Activated CD4-positive, alpha-beta memory T cell treated with anti-CD3 and anti-CD28 coated beads for 36 hours (primary cell): ENCODE measurements at places on chromosomes 13 and 19. TPM values are rescaled to one million over a fixed set of nuclear protein-coding genes. Genes with fewer than 3 reads are reported as not detected.

- peaks cover 31% of the 10 kb centered on the region for H3K27me3 ChIP-seq
- H3K4me3 ChIP-seq, result no peak overlapping the region
- peaks cover 2% of the 10 kb centered on the region for H3K4me1 ChIP-seq
- no peaks in the 10 kb centered on the region for H3K36me3 ChIP-seq
- H3K27ac ChIP-seq, result no peak overlapping the region
Observed at GRCh38 chr13:101417043-101417406, 717 bp upstream of the NALCN start.

DNA sequence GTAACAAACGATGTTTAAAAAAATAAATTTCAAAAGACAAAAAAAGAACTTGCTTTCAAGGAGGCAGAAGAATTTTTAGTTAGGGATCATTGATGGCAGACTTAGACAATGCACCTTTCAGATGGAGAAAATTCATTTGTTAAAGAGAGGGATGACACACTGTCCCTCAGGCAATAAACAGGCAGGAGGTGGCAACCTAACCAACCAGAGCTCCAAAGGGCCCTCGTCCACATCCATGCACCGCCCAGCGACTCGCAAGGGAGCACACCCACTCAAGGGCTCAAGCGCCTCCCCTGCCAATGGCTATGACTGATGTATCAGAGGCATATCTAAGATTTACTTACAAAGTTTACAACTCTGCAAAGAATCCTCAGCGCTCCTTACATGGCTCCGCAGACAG lies 81.9 kb downstream of the TUBGCP3 start:
- H3K36me3 ChIP-seq, result peaks cover 47% of the 10 kb centered on the region
- no peak overlapping the region for H3K27ac ChIP-seq
- H3K4me3 ChIP-seq, result no peak overlapping the region
- peaks cover 2% of the 10 kb centered on the region for H3K4me1 ChIP-seq

- peak overlapping the region; percentile 70 for H3K4me3 ChIP-seq
- peaks cover 3% of the 10 kb centered on the region for H3K36me3 ChIP-seq
- H3K4me1 ChIP-seq, result peaks cover 14% of the 10 kb centered on the region
- DNase-seq, result peak; percentile 79
- H3K27ac ChIP-seq, result peak overlapping the region; percentile 71
Observed at GRCh38 chr19:925087-925525, 729 bp upstream of the ARID3A start.

- H3K27me3 ChIP-seq, result peaks cover 21% of the 10 kb centered on the region
- no peak overlapping the region for H3K4me3 ChIP-seq
- H3K27ac ChIP-seq, result no peak overlapping the region
- no peak for DNase-seq
Observed at GRCh38 chr19:41839211-41839610, 5.3 kb downstream of the LYPD4 start.

GRCh38 chr13:98967491-98967890 lies 10.4 kb downstream of the DOCK9 start:
- no peak for DNase-seq
- H3K36me3 ChIP-seq, result no peaks in the 10 kb centered on the region
- H3K27ac ChIP-seq, result no peak overlapping the region

GRCh38 chr19:35587321-35587720 lies 1.3 kb downstream of the PMIS2 start:
- no peak for DNase-seq
- H3K27ac ChIP-seq, result no peak overlapping the region
- no peak overlapping the region for H3K4me3 ChIP-seq
- no peaks in the 10 kb centered on the region for H3K36me3 ChIP-seq
- H3K27me3 ChIP-seq, result peaks cover 10% of the 10 kb centered on the region

Gene FFAR1
- not detected for total RNA-seq

DNA sequence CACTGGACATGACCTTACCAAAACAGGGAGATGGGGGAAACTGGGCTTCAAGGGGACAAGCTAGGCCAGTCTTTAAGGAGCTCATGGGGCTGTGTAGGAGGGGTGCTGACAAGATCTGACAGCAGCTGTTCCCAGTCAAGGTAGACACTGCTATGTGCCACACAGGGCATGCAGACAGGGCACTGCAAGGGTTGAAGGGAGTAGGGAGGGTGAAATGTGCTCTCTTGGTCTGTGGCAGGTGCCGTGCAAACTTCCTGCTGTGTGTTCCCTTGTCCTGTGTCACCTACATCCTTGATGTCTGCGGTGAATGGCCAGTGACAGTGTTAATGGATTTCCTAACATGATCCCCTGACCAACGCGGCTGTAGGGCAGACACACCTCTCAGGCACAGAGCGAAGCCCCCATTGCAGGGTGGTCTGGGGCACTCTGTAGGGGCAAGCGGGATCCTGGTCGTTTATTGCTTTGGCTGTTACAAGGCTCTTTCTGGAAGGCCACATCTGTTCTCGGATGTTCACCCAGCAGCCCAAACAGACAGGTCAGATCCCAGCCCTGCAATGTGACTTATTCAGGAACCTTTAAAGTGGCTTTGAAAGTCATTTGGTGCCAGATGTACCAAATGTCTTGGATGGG lies 199.5 kb upstream of the ZNF536 start:
- no peaks in the 10 kb centered on the region for H3K36me3 ChIP-seq
- H3K4me3 ChIP-seq, result no peak overlapping the region
- H3K4me1 ChIP-seq, result no peaks in the 10 kb centered on the region
- H3K27me3 ChIP-seq, result no peaks in the 10 kb centered on the region
- no peak for DNase-seq
- no peak overlapping the region for H3K27ac ChIP-seq

DNA sequence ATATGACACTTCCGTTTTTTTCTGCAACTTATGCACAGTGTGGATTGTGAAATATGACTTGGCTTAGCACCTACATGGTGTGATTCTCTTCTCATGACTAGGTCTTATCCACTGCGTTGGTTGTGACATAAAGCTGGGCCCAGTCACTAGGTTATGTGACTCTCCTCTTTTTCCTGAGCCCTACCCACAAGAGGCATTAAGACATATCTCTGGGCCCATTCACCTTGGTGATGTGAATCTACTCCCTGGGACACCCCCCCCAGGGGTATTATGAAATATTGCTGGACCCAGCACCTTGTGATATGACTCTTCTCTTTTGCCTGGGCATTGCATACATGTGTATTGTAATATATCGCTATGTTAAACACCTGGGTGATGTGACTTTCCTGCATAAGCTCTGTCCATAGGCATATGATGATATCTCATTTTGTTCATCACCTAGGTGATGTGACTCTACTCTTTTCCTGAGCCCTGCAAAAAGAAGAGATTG lies 85.8 kb upstream of the ZNF43 start:
- no peaks in the 10 kb centered on the region for H3K36me3 ChIP-seq
- H3K4me3 ChIP-seq, result no peak overlapping the region
- no peak for DNase-seq
- no peak overlapping the region for H3K27ac ChIP-seq

Gene NOVA2
- not detected for total RNA-seq

- H3K36me3 ChIP-seq, result no peaks in the 10 kb centered on the region
- no peaks in the 10 kb centered on the region for H3K4me1 ChIP-seq
Observed at GRCh38 chr13:98171900-98172589, 5.0 kb downstream of the RNF113B start.

Gene GARIN5A
- total RNA-seq, result 0.88 TPM

- H3K4me3 ChIP-seq, result no peak overlapping the region
- peaks cover 6% of the 10 kb centered on the region for H3K27me3 ChIP-seq
Observed at GRCh38 chr19:40461669-40462221, 3.8 kb downstream of the BLVRB start.

DNA sequence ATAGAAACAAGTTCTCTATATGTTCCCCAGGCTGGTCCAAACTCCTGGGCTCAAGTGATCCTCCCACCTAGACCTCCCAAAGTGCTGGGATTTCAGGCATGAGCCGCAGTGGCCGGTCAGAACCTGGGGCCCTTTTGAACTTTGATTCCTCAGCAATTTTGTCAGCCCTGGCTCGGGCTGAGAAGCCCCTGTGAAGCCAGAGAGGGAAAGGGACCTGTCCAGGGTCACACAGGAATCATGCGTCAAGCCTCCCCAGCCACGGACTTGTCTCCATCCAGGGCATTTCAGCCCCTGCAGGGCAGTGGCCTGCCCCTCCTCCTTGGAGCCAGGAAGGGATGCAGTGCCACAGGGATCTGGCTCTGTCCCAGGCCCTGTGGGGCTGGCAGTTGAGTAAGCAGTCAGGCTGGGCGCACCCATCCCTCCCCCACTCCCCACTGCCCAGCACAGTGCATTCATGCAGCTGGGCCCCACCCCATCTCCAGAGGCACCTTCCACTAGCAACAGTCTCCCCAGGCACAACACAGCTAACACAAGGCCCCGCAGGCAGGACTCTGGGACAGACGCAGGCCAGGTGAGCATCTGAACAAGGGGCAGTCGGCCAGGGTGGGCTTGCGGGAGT lies at the start of gene CAPS:
CAPS (plus strand) TSS at position 516 of the 619 bp plus-strand sequence. CDS start 153 bp downstream, outside the sequence.
- no peak within 1 kb of the TSS for H3K4me3 ChIP-seq
- H3K27me3 ChIP-seq, result no peaks in the 10 kb centered on the region
- no peaks in the 10 kb centered on the region for H3K4me1 ChIP-seq
- H3K27ac ChIP-seq, result peak within 1 kb of the TSS; percentile 18
- no peak for DNase-seq

DNA sequence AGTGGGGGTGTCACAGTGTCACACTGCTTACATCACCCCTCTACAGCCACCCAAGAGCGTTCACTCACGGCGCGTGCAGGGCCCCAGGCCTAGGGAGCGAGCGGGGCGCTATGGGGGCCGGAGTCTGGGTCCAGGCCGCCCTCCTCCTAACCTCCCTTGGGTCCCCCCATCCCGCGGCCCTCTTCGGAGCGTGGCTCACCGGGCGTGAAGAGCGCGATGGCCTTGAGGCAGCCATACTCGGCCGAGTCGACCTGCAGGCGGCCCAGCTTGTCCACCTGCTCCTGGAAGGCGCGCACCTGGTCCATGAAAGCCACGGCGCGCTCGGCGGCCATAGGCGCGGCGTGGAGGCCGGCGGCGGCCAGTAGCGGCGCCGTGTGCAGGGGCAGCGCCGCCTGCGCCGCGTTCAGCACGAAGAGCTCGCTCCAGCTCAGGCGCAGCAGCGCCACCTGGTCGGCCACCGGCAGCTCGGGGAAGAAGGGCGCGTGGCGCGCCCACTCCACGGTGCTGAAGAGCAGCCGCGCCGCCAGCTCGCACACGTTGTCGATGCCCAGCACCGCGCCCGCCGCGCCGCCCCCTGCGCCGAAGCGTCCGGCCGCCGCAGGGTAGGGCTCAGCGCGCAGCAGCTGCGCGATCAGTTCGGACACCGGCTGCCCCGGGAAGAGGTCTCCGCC lies 9.4 kb downstream of the OCEL1 start:
- H3K4me1 ChIP-seq, result peaks cover 10% of the 10 kb centered on the region
- H3K27me3 ChIP-seq, result no peaks in the 10 kb centered on the region
- peak overlapping the region; percentile 79 for H3K27ac ChIP-seq
- H3K4me3 ChIP-seq, result peak overlapping the region; percentile 84
- no peaks in the 10 kb centered on the region for H3K36me3 ChIP-seq

Gene FGF9
- total RNA-seq, result 0.07 TPM

GRCh38 chr13:23203516-23203915 lies 22.7 kb downstream of the SGCG start:
- no peak for DNase-seq
- H3K4me3 ChIP-seq, result no peak overlapping the region
- no peak overlapping the region for H3K27ac ChIP-seq
- H3K36me3 ChIP-seq, result no peaks in the 10 kb centered on the region
- peaks cover 18% of the 10 kb centered on the region for H3K27me3 ChIP-seq

Gene CAPN12
- 7.1 TPM for total RNA-seq

GRCh38 chr19:7083076-7083956 lies 13.8 kb downstream of the ZNF557 start:
- DNase-seq, result no peak
- H3K27ac ChIP-seq, result peak overlapping the region; percentile 35
- no peaks in the 10 kb centered on the region for H3K27me3 ChIP-seq
- no peaks in the 10 kb centered on the region for H3K4me1 ChIP-seq

GRCh38 chr19:42048992-42049391 lies 21.0 kb downstream of the GRIK5 start:
- peak; percentile 46 for DNase-seq
- H3K27ac ChIP-seq, result no peak overlapping the region
- no peaks in the 10 kb centered on the region for H3K36me3 ChIP-seq
- H3K27me3 ChIP-seq, result no peaks in the 10 kb centered on the region

DNA sequence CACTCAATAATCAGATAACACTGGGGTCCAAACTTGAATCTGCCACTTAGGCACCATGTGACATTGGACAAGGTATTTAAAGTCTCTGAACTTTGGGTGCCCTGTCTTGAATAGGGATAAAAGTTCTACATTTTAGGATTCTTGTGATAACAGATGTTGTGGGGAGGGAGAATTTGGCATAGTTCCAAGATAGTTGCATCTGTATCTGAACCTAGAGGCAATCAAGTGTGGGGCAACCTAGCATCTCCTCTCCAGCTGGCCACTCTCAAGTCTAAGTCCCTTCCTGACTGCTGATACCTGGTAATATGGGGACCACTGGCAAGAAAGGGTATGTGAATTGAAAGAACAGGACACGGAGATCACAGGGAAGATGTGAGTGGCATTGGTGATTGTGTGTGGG lies 256.1 kb downstream of the FOXO1 start:
- peaks cover 2% of the 10 kb centered on the region for H3K36me3 ChIP-seq
- no peak for DNase-seq
- H3K27me3 ChIP-seq, result no peaks in the 10 kb centered on the region
- H3K27ac ChIP-seq, result no peak overlapping the region
- H3K4me3 ChIP-seq, result no peak overlapping the region

Gene ZSCAN4
- total RNA-seq, result not detected

Gene ZNF615
- total RNA-seq, result 7.5 TPM

Gene CACNG8
- total RNA-seq, result not detected

- DNase-seq, result peak; percentile 51
- peak overlapping the region; percentile 18 for H3K27ac ChIP-seq
- H3K27me3 ChIP-seq, result no peaks in the 10 kb centered on the region
- no peaks in the 10 kb centered on the region for H3K36me3 ChIP-seq
- H3K4me3 ChIP-seq, result no peak overlapping the region
Observed at GRCh38 chr13:40109351-40109844, 453.9 kb downstream of the COG6 start.

DNA sequence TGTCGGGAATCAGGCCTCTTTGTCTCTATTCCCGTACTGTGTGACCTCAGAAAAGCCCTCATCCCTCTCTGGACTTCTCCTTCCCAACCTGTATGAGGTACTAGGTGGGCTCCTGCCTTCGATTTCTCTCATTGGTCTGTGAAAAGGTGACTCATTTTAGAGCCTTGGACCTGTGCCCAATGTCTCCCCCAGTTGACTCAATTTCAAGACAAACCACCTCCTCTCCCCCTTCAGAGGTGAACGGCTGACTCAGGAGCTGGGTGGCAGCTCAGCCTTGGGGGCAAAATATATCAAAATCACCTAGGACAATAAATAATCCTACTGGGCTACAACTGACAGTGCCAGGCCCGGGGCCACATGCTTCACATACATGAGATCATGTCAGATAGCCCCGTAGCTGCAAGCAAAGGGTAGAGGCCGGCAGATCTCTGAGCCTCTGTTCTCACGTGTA lies 630 bp downstream of the COQ8B start:
- DNase-seq, result peak; percentile 85
- H3K36me3 ChIP-seq, result peaks cover 12% of the 10 kb centered on the region
- H3K27me3 ChIP-seq, result no peaks in the 10 kb centered on the region
- peak overlapping the region; percentile 97 for H3K27ac ChIP-seq
- H3K4me3 ChIP-seq, result peak overlapping the region; percentile 93
